Urinary bladder (tissue), 4 donors: ENCODE measurements at places on chromosomes 3 and 15.

DNA sequence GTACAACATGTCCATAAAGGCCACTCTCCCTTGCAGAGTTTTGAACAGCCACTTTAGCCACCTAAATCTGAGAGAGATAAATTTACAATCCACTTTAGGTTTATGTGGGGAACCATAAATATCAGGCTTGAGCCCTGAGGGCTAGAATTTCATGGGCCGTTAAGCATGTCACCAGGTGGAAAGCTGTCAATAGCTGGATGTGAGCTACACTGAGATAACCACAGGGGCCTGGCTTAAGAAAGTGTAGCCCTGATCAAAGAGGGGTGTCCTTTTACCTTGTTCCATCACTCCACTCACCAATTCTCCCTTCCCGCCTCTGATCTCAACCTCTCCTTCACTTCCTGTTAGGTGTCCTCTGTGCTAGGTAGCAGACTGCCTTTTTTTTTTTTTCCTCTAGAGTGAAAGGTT is 172.8 kb upstream of the ICE2 start:
- no peak for DNase-seq

DNA sequence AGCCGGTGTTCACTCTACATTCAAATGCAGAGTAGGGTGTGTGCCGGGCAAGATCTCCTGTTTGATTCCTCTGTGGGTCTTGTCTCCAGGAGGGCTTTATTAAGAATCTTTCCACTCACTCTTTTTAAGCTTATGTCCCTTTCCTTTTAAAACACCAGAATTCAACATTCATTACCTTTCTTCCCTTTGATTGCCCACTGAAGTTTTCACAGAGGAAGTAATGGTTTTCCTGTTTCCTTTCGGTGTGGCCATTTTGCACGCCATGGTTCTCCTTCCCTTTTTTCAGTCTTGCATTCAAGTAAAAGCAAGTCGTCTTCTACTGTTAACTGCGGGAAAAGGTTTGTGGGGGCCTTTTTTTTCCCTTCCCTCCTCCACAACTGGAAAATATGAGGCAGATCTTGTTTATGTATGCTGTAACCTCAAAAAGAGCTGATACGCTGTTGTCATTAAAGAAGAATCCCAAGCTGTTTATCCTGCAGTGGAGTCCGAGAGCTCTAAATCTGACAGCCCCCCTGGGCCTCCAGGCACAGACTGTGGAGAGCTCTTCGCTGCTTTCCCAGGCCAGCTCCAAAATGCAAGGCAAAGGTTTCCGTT is 40.5 kb downstream of the FILIP1L start:
- DNase-seq, result peak; percentile 43

DNA sequence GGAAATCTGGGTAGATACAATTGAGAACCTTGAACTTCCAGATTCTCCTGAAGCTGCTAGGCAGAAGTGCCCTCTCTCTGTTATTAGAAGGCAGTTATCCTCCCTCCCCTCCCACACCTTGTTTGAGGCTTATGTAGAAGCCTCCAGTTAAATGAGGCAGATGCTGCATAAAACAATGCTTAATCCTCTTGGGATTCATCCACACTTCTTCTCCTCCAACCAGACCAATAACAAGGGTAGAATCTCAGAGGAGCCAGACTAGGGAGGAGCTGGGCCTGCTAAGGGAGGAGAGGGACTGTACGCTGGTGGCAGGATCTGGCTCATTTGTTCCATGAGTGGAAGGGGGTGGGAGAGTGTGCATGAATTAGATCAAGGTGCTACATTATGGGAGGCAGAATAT is 88.3 kb upstream of the PRR23C start:
- DNase-seq, result no peak

DNA sequence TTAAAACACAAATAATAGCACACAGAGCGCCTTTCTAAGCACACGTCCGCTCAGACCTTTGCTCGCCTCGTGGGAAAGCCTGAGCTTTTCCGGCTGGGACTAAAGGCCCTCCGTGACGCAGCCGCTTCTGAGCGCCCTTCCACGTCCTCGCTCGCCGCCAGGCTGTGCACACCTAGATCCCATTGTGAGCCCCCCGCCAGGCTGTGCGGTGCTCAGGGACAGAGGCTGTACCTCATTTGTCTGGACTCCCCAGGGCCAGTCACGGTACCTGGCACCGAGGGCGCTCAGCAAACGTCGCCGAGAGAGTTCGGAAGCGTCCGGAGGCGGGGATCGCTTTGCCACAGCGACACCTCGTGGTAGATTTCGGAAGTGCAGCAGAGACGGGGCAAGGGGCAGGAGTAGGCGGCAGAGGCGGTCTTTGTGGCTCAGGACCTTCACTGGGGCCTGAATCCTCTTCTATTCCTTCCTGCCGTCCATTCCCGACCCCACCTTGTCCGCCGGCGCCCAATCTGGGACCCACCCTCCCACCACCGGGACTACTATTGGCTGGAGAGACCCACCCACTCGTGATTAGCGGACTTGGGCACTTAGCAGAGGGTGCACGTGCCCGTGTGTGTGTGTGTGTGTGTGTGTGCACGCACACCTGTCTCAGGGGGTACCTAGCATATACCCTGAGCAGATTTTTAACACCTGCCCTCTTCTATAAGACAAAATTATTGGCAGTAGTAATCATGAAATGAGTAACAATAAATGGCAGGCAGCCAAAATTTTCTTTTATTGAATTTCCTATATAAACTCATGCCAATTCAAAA is 65.6 kb downstream of the RHCG start:
- DNase-seq, result peak; percentile 18

DNA sequence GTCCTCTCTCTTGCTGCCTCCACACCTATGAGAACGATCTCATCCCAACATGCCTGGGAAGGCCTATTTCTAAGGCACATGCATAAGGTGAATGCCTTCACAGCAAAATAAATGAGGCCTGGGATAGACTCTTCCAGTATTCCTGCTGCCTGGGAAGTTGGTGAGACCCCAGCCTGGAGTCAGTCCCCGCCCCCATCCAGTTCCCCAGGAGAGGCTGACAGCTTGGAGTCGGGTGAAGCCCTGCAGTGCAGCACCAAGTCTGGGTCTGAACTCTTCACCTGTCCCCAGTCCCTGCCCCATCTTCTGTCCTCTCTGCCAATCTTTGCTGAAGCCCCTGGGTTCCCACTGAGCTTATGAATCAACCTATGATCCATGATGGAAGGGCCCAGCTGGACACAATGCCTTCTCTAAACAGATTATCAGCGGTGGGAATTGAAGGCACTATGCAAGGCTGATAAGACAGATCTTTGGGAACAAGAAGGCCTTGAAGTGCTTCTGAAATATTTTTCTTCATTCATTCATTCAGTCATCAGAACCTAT is 10.2 kb upstream of the APBA2 start:
- no peak for DNase-seq

DNA sequence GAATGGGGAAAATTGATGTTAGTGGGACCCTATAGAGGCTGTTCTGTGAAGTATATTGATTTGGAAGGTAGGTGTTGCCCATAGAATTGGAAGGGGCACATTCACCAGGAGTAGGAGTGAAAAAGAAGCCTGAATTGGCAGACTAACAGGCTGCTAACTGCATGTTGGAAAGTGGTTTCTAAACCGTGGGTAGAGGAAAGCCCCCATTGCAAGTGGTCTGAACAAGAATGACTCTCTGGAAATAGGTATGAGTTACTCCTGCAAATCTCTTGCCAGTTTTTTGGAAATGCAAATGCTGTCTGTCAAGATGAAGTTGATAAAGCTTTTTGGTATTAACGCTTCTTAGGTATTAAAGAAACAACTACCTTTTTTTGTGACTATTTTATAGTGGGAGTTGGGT is 3.5 kb downstream of the UBE2E1 start:
- DNase-seq, result no peak

DNA sequence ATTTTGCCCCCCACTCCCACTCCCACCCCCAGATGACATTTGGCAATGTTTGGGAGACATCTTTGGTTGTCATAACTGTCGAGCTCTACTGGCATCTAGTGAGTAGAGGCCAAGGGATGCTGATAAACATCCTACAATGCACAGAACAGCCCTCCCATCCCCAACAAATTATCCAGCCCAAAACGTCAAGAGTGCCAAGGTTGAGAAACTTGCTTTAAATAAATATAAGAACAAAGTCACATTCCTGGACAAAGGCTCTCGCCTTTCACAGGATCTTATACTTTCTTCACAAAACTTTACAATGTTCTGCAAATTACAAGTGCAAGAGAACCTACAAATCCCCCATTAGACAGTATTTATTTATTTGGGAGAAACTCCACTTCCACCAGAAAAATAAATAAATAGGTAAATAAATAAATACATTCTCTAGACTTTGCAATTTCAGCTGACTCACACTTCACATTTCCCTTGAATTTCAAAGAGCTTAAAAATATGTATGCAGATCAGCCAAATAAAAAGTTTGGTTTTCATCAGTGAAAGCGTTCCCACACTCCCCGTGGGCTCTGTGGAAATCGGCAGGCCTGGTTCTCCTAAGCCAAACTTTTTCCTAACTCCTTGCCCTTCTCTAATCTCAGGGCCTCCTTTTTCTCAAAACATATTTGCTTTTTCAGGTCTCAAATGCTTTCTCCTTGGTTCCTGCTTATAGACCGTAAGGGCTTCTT is 12.7 kb upstream of the CPA3 start:
- DNase-seq, result no peak

DNA sequence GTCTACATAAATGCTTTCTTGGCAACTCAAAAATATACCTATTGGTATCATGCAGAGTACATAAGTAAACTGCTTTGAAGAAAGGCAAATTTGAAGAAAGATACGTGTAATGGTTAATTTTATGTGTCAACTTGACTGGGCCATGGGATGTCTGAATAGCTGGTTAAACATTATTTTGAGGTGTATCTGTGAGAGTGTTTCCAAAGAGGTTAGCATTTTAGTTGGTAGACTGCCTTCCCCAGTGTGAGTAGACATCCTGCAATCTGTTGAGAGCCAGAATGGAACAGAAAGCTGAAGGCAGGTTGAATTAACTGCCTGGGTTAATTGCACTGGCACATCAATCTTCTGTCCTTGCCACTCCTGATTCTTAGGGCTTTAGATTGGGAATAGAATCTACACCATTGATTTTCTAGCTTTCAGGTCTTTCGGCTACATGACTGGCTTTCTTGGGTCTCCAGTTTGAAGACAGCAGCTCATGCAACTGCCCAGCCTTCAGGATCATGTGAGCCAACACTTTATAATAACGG is 98.3 kb downstream of the CMSS1 start:
- no peak for DNase-seq

- no peak for DNase-seq
Measured at GRCh38 chr3:34178415-34178814, 380.0 kb downstream of the PDCD6IP start.

- DNase-seq, result no peak
Measured at GRCh38 chr15:45118996-45119395, 4.9 kb downstream of the DUOXA2 start.

GRCh38 chr3:1380926-1381646 is 288.3 kb downstream of the CNTN6 start:
- DNase-seq, result no peak

GRCh38 chr3:32700244-32700643 is 15.3 kb downstream of the CNOT10 start:
- DNase-seq, result no peak

GRCh38 chr3:37864904-37865303 is 3.2 kb downstream of the CTDSPL start:
- no peak for DNase-seq
